SK-N-DZ (cell line): ENCODE measurements at places on chromosomes 2 and 18.

- DNase-seq: no peak
Observed at GRCh38 chr2:124626993-124627392, 601.9 kb downstream of the CNTNAP5 start.

DNA sequence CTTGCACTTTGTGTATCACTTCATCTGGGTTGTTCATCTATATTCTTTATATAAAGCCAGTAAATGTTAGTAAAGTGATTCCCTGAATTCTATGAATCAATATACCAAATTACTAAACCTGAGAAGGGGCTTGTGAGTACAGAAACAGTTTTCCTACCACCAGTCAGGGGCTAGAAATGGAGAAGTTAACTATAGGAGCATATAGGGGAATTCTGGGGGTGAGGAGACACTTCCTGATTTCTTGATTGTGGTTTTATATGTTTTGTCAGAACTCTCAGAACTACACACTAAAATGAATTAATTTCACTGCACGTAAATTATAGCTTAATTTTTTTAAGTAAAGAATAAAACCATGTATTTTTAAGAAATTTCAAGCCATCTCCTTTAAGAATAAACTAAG, 93.7 kb downstream of the SESTD1 start:
- DNase-seq: no peak

DNA sequence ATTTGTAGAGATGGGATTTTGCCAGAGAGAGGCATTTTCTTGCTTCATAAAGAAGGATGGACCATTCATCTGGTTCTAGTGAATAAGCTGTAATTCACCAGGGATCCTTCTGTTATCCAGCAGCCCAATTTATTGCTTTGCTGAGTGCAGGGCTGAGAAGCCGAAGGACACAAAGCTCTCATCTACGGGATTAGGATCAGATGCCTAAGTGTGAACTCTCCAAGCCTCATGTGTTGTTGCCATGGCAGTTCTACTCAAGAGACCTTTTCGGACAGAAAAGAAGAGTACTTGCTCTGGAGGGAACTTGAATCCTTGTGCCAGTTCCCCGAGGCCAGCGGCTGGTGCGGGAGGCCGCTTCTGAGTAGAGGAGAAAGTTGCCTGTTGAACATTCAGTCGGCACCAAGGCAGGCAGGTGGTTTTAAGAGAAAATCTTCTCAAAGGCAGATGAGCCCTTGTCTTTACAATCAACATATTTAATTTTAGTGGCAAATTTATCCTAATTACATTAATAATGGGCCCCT, 38.4 kb upstream of the MBP start:
- DNase-seq: no peak

DNA sequence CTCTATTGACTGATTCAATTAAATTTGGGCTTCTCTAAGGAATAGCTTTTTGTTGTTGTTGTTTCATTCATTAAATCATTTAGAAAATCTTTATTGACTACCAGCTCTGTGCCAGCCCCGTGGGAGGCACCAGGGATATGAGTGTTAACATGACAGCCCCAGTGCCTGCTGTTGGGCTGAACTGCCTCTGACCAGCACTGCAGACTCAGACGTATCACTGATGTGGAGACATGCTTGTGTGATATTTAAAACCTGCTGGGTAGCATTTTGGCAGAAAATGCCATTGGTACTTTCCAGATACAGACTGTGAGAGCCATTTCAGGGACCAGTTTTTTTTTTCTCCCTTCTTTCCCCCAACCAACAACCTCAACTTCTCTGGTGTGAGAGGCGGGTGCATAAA, 38.6 kb upstream of the KCNF1 start:
- DNase-seq: no peak

DNA sequence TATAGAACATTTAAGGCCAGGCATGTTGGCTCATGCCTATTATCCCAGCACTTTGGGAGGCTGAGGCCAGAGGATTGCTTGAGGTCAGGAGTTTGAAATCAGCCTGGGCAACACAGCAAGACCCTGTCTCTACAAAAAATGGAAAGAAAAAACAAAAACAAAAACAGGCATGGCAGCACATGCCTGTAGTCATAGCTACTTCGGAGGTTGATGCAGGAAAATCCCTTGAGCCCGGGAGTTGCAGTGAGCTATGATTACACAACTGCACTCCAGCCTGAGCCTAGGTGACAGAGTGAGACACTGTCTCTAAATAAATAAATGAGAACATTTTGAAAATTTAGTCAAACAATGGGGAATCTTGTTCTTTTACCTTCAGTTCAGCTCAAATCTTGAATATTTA, 12.1 kb upstream of the YES1 start:
- DNase-seq: no peak

- no peak for DNase-seq
Observed at GRCh38 chr2:160884056-160884455, 276.2 kb upstream of the TANK start.

- no peak for DNase-seq
Observed at GRCh38 chr2:231113489-231113888, 11.4 kb downstream of the HTR2B start.

- DNase-seq: no peak
Observed at GRCh38 chr2:25411753-25412152, 70.0 kb upstream of the DNMT3A start.

- DNase-seq: no peak
Observed at GRCh38 chr2:120568975-120569268, 166.7 kb upstream of the GLI2 start.

GRCh38 chr2:197205585-197206215, 104.9 kb downstream of the ANKRD44 start:
- no peak for DNase-seq

DNA sequence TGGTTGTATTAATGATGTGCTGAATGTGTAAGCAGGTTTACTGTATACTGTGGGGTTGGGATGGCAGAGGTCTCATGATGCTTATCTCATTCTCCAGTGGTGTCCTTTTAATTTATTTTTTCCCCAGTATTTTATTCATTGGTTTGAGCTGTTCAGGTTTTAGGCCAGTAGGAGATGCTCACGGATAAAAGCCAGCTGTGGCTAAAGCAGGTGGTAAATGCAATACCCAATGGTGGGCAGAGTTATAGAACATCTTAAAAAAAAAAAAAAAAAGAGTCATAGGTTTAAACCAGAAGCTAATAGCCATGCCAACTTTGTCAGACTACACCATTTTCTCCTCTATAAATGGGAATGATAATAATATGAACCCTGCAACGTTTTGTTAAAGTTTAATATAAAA, 57.8 kb upstream of the NEUROD1 start:
- peak; percentile 6 for DNase-seq

- DNase-seq: no peak
Observed at GRCh38 chr2:65046633-65047407, 9.4 kb upstream of the CEP68 start.

- DNase-seq: no peak
Observed at GRCh38 chr2:31383471-31384153, 30.9 kb downstream of the XDH start.

- no peak for DNase-seq
Observed at GRCh38 chr2:198775737-198776136, 682.0 kb downstream of the SATB2 start.

DNA sequence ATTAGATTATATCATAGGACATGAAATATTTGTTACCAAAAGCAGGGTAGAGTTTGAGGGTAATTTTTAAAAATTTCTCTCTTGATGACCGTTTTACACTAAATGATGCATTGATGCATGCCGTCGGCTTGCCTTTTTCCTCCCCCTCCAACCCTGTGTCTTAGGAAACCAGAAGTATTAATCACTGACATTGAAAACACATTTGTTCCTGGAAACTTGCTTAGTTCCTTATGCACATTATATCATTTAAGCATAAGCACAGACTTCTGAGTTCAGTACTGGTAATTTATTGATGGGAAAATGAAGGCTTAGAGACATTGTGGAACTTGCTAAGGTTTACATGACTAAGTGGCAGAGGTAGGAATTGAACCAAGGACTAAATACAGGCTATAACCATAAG, 206.3 kb upstream of the SPHKAP start:
- no peak for DNase-seq

DNA sequence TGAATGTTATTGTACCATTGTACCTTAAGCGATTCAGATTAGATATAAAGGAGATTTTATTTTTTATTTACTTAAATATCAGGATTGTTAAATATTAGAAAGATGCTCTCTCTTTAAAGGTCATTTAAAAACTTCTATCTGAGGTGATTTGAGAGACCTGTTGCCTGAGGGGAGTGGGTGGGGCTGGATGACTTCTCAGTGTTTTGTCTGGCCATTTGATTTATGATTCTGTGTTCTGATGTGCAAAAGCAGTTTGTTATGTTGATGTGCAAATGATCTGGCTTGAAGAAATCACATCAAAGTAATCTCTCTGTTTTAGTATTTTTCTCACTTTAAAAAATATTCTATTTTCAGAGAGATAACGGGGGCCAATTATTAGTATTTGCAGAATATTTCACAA, 370.8 kb downstream of the NUP35 start:
- no peak for DNase-seq

DNA sequence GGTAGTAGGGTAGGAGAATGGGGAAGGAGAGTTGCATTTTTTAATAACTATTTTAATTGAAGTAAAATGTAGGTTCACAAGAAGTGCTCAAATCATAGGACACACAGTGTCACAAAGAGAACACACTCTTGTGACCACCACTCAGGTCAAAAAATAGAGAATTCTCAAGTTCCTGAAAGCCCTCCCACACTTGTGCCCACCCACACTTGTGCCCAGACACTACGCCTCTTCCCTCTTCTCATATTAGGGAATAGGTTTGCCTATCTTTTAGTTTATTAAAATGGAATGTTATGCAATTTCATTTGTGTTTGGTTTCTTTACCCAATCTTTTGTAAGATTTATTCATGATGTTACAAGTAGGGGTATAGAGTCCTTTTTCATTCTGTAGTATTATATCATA, 67.2 kb downstream of the UGGT1 start:
- DNase-seq: no peak

DNA sequence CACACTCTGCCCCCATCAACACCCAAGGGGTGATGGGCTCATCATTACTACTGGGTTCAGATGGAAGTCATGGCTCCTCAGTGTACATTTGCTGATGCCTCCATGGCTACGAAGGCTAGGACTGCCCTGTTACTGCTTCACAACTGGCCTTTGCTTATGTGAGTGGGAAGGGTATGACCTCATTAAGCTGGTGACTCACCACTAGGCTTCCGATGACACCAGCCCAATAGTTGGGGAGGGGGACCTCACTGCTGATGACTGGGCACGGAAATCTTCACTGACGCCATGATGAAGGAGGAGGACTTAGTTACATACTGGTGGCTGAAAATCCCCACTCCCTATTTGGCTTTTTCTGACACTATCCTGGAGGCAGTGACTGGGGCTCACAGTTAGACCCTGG, 263.2 kb downstream of the CMPK2 start:
- no peak for DNase-seq

DNA sequence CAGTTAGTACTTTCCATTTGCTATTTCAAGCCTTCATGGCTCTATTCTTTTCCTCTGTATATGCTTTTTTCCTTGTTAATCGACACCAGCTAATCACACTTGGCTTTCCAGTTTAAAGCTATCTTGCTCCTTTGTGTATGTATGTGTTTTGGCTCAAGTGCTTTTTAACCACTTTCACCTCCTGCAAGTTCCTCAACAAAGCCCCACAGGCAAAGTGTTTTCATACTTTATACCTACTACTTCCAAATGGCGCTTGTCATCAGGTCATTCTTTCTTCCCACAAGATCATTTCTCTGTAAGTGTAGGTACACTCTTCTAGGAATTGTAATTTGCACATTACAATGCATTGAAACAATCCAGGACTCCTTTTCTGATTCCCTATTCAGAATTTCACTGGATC, 64.0 kb upstream of the FIGN start:
- DNase-seq: no peak

- no peak for DNase-seq
Observed at GRCh38 chr2:216224388-216224787, 115.2 kb downstream of the XRCC5 start.

DNA sequence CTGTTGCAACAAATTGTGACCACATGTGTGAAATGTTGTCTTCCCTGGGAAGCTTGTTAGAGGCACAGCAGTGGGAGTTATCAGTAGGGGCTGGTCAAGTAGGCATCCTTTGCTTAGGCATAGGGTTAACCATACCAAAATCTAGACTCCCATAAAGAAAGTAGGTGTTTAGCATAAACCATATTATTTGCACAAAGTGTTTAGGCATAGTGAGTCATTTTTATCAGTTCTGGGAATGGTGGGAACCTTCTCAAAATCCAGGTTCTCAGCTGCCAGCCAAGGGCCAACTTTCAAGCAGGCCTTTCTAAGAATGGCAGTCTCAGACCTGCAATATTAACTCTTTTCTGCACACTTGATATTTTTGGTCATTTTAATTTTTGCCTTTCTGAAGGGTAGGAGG, 88.5 kb downstream of the RAB3GAP1 start:
- DNase-seq: no peak

- DNase-seq: no peak
Observed at GRCh38 chr18:22504251-22505030, 86.7 kb upstream of the CTAGE1 start.

- DNase-seq: no peak
Observed at GRCh38 chr2:95049961-95050360, 24.5 kb downstream of the MAL start.

DNA sequence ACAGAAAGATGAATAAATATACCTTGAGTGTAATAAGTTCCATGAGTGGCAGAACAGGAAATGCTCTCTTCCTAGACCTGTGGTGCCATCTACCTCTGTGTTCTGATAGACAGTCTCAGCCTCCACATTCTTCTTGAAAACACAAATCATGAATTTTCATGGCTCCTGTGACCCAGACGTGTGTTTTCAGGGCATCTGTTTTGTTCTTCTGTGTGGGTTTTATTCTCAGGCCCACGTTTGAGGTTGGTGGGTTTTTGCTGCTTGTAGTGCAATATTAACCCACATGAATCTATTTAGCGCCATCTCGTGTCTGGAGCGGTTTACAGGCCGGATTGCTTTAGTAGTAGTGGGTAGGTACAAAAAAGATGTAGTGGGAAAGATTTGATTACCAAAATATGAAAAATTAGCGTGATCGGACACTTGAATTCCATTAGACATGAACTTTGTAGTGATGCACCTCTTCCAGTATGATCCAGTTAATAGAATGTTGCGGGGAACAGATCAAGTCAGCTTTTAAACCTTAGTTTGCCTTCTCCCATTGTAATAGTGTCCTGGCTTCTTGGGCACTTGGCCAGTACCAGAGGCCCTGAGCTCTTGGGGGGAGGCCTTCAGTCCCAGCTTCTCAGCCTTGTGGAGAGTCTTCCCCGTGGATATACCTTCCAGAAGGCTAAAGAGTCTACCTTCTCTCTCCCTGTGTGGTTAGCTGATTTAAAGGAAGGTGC, 256.5 kb downstream of the TPGS2 start:
- DNase-seq: peak; percentile 57
